ENCODE measurements at places on chromosomes 5 and 9.

DNA sequence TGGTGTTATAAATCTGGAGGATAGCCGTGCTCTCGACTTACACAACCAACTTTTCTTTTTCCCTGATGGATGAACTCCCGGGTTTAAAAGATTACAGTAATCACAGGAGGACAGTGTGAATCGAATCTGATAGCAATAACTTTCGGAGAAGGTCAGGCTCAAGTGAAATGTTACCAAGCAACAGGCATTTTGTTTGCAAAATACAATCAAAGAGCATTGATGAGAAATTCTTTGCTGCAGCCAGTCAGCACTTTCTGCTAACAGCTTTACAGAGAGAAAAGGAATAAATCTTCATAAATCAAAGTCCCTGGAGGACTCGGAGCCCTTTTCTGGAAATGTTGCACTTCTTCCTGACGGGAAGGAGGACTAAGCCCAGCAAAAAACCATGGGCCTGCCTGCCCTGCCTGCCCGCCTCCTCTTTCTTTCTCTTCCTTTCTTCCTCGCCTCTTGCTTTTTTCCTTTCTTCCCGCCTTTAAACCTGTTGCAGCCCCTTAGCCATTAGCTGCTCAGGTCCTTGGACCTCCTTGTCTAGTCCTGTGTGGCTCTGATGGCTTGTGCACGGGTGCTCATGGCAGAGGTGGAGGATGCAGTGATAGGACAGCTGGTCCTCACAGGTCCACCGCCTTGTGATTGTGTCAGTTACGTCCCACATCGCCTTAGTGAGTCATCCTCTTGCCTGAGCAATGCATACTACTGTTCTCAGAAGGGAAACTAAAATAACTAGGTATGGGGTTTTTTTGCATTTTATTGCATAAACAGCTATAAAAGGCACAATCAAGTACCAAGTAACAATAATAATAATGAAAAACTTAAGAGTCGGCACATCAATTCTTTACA is 6.2 kb downstream of the DMRT3 start:
- no peak for DNase-seq

DNA sequence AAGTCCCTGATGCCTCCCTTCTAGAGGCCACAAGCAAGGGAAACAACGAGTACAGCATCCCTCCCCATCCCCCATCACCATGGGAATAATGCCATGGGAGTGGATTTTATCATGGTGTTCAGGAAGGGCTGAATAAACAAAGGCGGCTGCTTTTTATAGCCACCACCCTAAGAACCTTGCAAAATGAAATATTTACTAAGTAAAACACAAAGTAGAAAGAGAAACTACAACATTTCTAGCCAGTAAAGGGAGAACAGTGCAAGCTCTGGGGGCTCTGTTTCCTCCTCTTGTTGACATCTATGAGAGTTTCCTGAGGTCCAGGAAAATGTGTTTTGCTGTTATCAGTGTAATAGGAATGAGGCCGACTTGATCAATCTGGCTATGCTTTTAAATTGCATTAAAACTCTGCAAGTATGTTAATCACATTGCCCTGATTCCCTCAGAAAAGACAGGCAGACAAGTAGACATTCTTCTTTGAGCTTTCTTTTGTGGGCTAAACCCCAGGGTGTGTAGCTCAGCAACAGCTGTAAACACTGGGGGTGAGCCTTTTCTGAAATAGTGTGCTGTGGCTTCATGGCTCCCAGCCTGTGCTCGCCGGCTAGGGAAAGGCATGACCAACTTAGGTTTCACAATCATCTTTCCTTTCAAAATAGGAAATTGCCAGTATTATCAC is 31.1 kb downstream of the SV2C start:
- DNase-seq = no peak

GRCh38 chr5:17837757-17838156 is 203.5 kb downstream of the TAF11L14 start:
- no peak for DNase-seq

DNA sequence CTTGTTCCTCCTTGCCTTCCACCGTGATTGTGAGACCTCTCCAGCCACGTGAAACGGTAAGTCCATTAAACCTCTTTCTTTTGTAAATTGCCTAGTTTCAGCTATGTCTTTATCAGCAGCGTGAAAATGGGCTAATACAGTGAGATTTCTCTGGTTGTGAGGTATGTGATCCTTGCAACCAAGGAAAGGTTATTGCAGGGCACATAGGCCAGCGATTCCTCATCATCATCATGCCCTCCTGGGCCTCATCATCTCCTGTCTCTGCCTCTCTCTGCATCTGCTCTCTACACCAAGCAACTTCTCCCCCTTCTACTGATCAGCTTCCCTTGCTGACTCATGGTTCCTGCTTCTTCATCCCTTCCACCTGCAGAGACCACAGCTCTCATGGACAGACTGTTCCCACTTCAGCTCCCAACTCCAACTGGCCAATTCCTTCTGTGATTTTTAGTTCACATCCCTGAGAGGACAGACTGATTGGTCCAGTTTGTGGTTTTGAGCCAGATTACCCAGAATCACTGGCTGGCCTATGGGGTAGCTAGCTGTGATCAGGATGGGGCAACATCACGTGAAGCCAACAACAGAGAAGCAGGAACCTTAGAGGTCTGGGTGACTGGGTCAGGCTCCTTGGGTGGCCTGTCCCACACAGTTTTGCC is 53.1 kb downstream of the LIX1 start:
- no peak for DNase-seq

DNA sequence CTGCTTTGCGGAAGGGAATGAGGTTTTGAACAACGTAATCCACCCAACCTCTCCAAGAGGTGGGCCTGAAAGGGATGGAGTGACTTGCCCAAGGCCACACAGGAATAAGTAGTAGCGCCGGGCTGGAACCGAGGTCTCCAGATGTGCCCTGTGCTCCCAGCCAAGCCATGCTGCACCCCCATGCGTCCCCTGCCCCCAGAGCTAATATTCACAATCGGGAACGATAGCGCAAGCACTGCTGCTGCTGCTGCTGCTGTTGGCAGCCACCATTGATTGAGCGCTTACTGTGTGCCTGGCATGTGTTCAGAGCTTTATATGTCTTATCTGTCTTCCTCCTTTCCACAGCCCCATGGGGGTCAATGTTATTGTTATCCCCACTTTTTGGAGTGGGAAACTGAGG is 43.9 kb downstream of the AMBP start:
- DNase-seq = no peak

DNA sequence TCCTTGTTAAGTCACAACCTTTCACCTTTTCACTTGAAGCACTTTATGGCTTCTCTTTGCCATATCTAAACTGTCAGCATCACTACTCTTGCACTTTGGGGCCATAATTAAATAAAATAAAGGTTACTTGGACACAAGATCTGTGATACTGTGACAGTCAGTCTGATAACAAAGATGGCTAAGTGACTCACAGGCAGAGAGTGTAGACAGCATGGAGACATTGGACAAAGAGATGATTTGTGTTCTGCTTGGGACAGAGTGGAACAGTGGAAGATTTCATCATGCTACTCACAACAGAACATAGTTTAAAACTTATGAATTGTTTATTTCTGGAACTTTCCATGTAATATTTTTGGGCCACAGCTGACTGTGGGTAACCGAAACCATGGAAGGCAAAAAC is 81.7 kb upstream of the SMC5 start:
- no peak for DNase-seq

- peak; percentile 60 for DNase-seq
Observed at GRCh38 chr5:139746691-139747582, 48.7 kb upstream of the PSD2 start.

GRCh38 chr9:81497091-81497490 is 192.3 kb downstream of the TLE1 start:
- no peak for DNase-seq

DNA sequence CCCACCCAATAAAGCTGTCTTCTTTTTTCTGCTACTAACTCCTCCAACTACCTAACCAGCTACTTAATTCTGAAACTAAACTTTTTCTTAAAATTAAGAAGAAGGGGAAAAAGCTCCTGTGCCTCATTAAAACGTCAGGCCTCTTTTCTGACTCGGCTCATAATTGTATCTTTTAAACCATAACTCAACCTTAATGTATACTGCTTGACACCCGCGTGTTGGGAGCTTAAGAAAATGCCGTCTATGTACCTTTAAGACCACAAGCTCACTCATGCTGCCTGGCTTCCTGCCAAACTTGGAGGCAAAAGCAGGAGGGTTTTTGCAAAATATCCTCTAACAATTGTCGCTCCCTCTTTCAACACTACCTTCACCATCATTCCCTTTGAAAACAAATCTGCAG is 5.0 kb downstream of the EBF1 start:
- DNase-seq = no peak

GRCh38 chr5:61995486-61995885 is 310.5 kb upstream of the KIF2A start:
- no peak for DNase-seq

- DNase-seq = no peak
Observed at GRCh38 chr5:155200608-155201007, 187.1 kb downstream of the KIF4B start.

DNA sequence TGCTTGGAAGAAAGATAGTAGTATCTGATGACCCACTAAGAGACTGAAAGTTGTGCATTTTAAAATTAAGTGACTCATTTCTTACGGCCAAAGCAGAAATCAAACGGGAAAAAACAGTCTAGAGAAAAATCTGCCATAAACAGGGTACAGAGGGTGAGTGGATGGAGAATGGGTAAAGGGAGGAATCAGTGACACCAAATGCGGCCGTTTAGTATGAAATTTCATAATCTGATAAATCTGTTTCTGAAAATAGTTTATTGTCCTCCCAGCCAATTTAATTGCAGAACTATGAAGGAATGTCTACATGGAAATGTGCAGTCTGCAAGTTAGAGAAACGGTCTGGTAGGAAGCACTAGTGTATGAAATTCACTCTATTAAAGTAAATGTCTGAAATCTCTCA is 39.5 kb downstream of the ADAMTS12 start:
- no peak for DNase-seq
